Left colon (tissue), 2 donors: ENCODE measurements at places on chromosomes 2 and 18. TPM values are rescaled to one million over a fixed set of nuclear protein-coding genes. Genes with fewer than 3 reads are reported as not detected.

DNA sequence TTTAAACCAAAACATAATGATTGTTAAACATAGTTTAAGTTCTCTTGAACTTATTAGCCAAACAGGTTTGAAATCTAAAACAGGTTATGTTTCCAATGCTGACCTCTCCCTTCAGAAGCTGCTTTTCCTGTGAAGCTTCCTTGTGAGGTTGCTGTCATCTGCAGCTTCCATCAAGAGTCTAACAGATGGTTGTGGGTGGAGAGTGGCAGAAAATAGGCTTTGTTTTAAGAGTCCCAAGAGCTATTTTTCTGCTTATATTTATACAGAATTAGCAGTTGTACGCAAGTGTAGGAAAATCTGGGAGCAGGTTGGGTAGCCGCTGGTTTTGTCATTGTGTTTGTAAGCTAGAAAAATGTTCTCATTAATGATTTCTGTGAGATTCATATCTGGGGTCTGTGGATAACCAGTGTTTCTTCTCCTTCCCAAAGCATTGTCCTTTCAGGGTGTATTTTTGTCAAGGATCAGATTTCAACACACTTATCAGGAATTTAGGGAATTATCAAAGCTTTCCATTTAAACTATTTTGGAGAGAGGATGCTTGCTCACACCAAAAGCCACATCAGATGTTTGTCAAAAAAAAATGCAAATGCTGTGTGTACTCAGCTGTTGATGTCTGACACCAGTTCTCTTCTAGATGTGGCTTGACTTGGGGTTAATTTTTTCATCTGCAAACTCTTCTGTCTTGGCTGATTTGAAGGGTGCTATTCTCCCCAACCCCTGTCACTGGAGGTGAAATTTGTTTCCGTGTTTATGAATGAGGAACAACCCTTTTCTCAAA lies 78.1 kb upstream of the KIF5C start:
- no peak for DNase-seq

- no peak for DNase-seq
These were observed 84.0 kb upstream of the TMEM200C start for GRCh38 chr18:5979176-5979888.

IL1A gene
- 0.12 TPM for total RNA-seq

GRCh38 chr2:18325118-18325517 lies 235.3 kb downstream of the RDH14 start:
- no peak for DNase-seq

- DNase-seq = no peak
These were observed 23.1 kb upstream of the TFPI start for GRCh38 chr2:187577310-187577709.

DNA sequence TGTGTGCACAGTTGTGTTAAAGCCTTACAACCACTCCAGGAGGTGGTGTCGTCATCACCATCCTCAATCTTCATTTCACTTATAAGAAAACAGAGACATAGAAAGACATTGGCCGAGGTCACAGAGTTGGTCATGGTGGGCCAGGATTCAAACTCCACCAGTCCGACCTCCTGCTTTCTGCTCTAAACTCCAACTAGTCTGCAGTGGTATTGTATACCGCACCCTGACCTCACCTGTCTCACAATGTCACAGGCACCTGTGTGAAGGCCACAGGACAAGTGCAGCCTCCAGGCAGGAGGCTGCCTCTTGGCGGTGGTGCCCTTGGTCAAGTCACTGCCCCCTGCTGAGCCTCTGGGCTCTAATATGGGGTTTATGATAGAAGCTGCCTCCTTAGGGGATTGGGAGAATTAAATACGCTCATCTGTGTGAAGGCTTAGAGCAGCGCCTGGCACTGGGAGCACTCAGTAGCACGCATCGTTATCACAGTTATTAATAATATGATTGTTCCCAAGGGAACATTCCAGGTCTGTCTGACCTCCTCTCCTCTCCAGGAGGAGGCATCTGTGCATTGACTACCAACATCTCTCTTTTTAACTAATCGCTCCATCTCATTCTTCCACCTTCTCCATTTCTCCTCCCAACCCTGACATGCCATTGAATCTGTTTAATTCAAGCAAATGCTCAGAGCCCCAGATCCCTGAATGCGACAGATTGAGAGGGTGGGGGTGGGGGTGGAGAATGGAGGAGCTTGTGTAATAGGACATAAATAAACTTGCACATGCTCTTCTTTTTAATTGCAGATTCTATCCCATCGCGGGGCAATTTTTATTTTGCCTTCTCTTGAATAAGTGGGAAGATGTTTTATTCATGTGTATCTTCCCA lies 112.7 kb downstream of the MCFD2 start:
- DNase-seq = no peak

LIMS1 gene
- 28.4 TPM for total RNA-seq

DNA sequence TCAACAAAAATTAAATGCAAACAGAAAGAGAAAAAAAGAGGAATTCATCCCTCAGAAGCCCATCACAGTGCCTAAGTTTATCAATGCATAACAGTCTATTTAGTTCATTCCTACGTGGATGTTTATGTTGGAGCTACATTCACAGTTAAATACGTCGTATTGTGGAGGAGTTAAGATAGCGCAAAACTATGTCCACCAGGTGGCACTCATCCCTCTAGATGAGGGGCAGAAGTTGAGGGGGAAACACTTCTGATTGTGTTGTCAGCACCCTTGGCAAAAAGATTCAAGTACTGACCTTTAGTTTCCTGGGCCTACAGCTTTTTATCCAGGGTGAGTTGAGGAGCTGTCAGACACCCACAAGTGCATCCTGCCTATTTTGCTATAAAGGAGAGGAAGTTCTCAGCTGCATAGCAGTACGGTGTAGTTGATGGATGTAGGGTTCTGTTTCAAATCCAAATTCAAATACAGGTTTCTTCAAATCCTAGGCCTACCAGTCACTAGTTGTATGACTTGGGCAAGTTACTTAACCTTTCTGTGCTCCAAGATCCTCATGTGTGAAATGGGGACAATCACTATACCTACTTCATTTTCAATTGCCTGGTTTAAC lies 26.8 kb upstream of the MYO1B start:
- DNase-seq = peak; percentile 65

AAMP gene
- total RNA-seq = 96.2 TPM

ERBB4 gene
- total RNA-seq = 0.70 TPM

GRCh38 chr2:165933211-165933910 lies 20.2 kb downstream of the TTC21B start:
- DNase-seq = no peak

CTAGE1 gene
- total RNA-seq = not detected

DNA sequence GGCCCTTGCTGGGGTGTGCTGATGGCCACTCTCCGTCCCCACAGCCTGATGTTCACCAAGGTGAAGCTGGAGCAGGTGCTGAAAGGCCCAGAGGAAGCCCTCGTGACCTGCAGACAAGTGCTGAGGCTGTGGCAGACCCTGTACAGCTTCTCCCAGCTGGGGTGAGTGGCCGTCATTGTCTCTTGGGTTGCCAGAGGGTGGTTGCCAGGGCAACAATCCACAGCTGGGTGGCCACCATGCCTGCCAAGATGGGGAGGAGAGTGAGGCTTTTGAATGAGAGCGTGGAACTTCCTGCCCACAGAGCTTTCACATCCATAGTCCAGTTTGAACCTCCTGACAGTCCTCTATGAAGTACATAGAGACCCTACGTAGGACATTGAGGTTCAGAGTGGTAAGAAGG lies 108.8 kb downstream of the STPG4 start:
- DNase-seq = no peak

SMAD2 gene
- total RNA-seq = 123 TPM

ELAC1 gene
- 8.6 TPM for total RNA-seq

DNA sequence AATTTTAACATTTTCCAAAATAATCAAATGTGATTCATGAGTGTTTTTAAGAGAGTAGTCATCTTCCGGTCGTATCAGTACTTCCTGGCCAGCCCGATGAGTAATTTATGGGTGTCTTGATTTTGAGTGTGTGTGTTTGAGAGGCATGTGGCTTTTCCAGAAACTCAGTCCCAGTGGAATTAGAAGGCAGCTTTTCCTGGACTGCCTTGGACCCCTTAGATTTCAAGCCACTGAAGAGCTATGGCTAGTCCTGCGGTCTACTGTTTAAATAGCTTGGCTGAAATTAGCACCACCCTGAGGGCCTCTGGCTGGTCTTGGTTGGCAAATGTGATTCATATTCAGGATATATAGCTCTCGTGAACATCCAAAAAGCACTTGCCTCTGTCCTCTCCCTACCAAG lies 59.4 kb downstream of the HK2 start:
- no peak for DNase-seq

UGT1A4 gene
- total RNA-seq = 2.2 TPM

- DNase-seq = no peak
These were observed 64.6 kb downstream of the THNSL2 start for GRCh38 chr2:88234760-88235159.

DNA sequence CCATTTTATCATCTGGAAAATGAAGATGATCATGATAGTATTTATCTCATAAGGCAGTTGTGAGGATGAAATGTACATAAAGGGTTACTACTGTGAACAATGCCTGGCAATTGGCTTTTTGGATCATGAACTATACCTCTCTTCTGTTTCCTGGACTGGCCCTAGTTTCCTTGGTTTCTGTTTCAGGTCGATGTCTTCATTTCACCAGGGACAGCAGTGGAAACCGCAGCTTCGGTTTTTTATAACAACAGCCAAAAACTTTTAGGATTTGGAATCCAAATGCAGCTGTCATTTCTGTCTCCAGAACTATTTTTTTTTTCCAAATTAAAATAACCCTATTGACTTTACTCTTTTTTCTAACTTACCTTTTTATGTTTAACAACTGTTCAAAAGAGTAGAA lies 425.1 kb downstream of the RND3 start:
- no peak for DNase-seq

- DNase-seq = no peak
These were observed 144.4 kb upstream of the LYPD6 start for GRCh38 chr2:149185942-149186490.

- DNase-seq = no peak
These were observed 280.9 kb upstream of the SIX2 start for GRCh38 chr2:45289997-45290709.

- no peak for DNase-seq
These were observed 434.7 kb downstream of the EIPR1 start for GRCh38 chr2:2942906-2943305.

PIAS2 gene
- total RNA-seq = 33.1 TPM

DNA sequence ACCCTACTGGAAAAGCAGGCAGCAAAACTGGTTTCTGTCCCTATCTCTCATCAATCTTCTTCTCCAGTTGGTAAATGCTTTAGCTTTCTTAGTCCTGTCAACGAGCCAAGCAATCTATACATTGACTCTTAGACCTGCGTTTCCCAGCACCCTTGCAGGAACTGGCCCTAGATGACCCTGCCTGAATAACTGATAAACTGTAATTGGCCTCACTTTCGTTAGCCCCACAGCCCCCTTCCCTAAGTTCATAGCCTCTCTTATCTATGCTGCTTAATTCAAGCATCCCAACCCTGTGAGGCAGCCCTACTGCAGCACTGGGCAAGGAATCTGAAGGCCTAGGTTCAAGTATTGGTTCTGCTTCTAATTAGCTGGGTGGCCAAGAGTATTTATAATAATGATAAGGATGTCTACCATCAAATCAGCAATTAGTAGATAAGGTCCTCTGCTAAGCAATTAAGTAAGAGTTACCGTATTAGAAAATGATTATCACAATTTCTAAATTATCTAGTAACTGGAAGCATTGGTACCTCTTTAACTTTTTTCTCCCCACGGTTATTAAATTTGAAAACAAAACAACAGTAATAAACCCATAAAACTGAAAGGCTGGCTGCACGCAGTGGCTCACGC lies 86.4 kb upstream of the RMDN2 start:
- no peak for DNase-seq

DNA sequence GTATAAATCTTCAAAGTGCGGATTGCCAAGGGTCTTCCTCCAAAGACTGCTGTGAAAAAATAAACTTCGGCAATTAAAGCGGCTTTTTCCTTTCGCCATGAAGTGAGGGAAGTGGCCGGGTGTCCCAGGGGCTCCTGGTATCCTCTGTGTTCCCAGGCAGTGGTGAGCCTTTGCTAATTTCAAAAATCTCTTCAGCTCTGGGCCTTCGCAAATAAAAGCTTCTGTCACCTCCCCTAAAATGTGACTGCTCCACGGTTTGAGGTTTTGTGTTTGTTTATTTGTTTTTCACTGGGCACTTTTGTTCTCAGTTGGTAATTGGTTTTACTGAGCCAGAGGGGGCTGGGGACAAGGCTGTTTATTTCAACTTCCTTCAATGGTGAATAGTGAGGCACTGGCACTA lies 270.1 kb upstream of the POU3F3 start:
- no peak for DNase-seq

ADNP2 gene
- total RNA-seq = 20.6 TPM

FOXD4L1 gene
- 0.27 TPM for total RNA-seq

GRCh38 chr18:59379772-59380522 lies 20.9 kb upstream of the LMAN1 start:
- no peak for DNase-seq

GRCh38 chr18:9113468-9114149 lies 11.1 kb downstream of the NDUFV2 start:
- DNase-seq = no peak

DNA sequence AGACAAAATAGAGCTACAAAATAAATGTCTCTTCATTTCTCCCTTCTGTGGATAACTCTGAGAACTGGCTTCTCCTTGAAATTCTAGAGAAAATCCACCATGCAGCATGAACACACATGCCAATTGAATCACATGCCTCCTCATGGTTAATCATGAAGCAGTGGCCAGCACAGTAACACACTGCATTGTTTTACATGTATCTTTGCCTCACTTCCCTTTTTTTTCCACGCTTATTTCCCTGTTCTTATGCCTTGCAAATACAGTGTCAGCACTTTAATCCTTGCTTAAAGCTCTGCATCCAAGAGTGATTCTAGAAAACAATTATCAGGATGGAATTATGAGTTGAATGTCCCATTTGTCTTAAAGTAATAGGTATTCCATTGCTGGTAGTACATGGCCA lies 50.3 kb upstream of the ZBTB7C start:
- no peak for DNase-seq

GRCh38 chr2:32489061-32489460 lies 132.2 kb downstream of the BIRC6 start:
- no peak for DNase-seq

- no peak for DNase-seq
These were observed 118.5 kb upstream of the HDAC4 start for GRCh38 chr2:239519089-239519920.

DNA sequence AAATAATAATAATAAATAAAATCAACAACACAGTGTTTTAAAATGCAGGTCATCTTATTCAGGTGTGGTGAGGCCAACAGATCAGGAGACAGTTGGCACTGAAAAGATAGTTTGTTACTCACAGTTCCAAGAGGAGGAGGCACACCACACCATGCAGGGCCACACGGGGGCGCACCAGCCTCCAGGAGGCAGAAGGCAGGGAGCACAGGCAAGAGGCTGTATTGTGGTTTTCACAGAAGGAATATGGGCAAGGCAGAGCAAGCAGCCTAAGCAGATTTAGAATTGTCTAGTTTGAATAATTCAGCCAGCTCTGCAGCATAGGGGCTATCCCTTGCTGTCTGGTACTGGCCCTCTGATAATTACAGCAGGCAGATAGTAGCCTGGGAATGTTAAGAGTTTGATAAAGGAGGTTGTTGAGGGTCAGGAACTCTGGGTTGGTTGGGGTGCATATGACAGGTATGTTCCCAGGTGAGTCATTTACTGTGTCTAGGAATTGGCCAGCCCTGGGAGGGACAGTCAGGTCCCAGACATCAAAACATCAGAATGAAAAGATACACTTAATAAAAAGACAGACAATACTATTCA lies 31.3 kb downstream of the KIAA2012 start:
- DNase-seq = no peak

SEH1L gene
- 31.3 TPM for total RNA-seq
